ENCODE measurements at places on chromosomes 6 and 20.

- DNase-seq, result no peak
Observed at GRCh38 chr6:100230115-100230952, 234.4 kb downstream of the SIM1 start.

DNA sequence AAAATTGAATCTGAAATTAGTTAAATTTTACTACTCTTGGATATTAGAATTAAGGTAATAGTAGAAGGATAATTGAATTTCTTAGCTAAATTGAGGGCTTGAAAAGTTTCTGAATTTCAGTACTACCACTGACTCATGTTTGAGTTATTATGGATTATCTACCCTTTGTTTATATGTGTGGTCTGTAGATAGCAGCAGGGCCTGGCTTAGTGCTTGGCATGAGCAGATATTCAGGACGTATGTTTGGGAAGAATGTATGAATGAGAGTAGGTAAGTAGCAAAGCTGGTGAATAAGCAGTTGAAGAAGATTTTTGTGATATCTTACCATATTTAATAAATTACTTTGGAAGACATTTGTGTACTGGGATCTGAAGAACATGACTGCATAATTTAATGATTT lies 152.7 kb downstream of the MACROD2 start:
- no peak for DNase-seq

- no peak for DNase-seq
Observed at GRCh38 chr6:135537741-135538301, 40.3 kb upstream of the AHI1 start.

DNA sequence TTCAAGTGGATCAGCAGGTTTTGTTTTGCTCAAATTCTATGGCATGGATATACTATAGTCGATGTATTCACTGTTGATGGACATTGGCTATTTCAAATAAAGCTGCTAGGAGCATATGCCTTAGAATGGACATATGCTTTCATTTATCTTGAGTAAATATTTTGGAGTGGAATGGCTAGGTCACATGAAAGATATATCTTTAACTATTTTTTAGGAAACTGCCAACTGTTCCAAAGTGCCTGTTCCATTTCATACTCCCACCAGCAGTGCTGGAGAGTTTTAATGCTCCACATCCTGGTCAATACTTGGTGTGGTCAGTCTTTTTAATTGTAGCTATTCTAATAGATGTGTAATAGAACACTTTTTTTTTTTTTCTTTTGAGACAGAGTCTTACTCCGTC lies 81.1 kb upstream of the PIM1 start:
- no peak for DNase-seq

GRCh38 chr6:53790886-53791285 lies 3.9 kb upstream of the LRRC1 start:
- no peak for DNase-seq

DNA sequence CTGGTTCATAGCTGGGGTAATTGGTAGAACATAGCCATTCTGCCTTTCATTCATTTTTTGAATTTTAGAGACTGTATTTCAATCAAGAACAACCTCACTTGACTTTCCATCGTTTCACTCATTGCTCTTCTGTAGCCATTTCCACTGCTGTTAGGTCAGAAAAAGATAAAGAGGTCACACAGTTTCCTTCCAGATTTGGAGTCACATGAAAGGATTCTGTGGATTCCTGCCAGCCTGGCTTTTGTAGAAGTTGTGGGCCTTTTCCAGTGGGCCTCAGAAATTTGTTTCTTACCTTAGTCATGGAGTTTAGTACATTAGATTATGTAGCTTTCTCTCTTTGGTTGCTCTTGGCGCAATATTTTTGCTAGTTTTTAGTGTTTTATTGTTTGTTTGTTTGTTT lies 157.8 kb downstream of the SASH1 start:
- no peak for DNase-seq

GRCh38 chr20:32635764-32636163 lies 38.0 kb downstream of the C20orf203 start:
- DNase-seq, result no peak

GRCh38 chr6:169979873-169980432 lies 228.5 kb downstream of the ERMARD start:
- no peak for DNase-seq

DNA sequence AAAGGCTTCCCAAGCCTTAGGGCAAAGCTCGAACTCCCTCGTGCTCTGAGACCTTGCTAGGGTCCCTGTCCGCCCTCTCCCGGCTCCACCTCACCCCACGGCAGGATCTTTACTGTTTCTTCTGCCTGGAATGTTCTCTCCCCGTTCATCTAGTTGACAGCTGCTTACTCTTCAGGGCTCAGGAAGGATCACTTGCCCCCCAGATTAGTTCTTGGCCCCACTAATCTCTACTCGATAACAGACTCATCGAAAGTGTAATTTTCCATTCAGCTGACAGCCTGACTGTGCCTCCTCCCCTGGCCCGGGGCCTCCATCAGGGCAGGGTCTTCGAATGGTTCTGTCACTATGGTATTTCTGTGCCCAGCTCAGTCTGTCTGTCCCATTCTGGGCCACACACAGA lies 3.1 kb downstream of the MAP1LC3A start:
- DNase-seq, result no peak

DNA sequence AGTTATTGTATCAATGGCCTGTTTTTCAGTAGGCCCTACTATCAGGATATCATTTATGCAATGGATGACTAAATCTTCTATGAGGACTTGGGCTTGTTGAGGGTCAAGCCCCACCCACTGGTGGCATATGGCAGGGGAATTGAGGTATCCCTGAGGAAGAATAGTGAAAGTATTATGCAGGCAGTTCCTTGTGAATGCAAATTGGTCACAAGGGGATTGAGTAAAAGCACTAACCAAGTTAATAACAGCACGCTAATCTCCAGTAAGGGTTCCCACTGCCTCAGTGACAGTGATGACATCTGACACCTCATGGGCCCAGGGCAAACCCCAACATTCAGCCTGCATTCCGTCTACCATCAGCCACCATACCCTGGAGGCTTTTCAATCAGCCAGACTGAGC lies 14.9 kb downstream of the BPIFA1 start:
- DNase-seq, result no peak

GRCh38 chr20:51271931-51272330 lies 249.0 kb upstream of the KCNG1 start:
- DNase-seq, result no peak

GRCh38 chr6:14451594-14452374 lies 334.2 kb downstream of the CD83 start:
- no peak for DNase-seq

GRCh38 chr6:44869321-44869897 lies 458.7 kb upstream of the RUNX2 start:
- no peak for DNase-seq

DNA sequence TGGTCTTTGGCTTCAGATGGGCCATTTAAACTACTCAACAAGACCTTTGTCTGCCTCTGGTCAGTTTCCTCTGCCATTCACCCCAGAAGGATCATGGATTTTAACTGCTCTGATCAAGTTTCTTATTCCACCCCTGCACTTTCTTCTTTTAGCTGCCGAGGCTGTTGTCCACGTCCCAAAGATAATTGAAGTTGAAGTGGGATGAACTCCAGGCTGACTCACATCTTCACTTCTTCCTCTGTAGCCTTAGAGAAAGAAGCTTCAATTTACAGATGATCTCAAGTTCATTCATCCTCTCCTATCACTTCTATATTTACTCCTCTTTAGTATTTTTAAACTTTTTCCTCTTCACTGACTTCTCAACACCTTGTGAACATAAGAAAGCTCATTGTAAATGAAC lies 651.6 kb downstream of the UTRN start:
- DNase-seq, result no peak

- DNase-seq, result no peak
Observed at GRCh38 chr6:107198631-107199416, 83.5 kb upstream of the BEND3 start.

- DNase-seq, result no peak
Observed at GRCh38 chr6:116400328-116400727, 29.6 kb downstream of the DSE start.

GRCh38 chr6:71248306-71248765 lies 40.3 kb upstream of the OGFRL1 start:
- DNase-seq, result no peak

GRCh38 chr20:7667194-7667593 lies 273.1 kb downstream of the HAO1 start:
- no peak for DNase-seq

GRCh38 chr20:61979701-61980635 lies 85.7 kb downstream of the TAF4 start:
- DNase-seq, result no peak

DNA sequence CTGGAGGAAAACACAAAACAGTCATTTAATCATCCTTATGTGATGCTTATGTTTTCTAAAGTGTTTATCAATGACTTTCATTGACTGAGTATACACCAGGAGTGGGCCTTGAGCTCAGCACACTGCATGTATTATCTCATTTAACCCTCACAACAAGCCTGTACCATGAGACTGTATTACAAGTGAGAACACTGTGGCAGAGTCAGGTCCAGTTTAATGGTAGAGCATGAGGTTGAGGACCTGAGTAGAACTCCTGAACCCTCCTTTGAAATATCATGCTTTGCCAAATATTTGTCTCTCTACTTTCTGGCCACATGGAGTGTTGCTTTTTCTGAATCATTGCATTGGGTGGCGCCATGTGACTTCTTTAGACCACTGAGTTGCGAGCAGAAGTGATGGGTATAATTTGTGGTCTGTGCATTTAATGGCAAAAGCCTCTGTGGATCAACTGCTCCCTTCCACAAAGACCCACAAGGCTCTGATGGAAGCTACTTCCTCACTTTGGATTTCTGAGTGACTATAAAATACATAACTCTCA lies 65.0 kb upstream of the SIRPG start:
- no peak for DNase-seq

DNA sequence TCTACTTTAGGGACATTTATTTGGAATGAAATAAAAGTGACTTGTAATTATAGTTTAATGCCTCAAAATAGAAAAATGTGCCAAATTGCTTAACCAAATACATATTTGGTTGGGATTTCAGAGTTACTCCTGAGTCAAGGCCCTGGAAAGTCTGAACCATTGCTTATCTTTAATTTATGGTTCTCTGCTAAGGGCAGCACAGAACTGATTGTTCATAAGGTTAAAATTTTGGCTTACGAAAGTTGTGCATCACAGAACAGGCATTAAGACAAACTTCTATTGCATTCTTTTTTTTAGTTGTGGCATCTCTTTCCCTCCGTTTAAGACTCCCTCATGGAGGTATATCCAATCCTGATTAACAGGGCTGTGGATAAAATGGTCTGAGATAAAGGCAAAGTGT lies 92.2 kb upstream of the TENT5A start:
- no peak for DNase-seq

DNA sequence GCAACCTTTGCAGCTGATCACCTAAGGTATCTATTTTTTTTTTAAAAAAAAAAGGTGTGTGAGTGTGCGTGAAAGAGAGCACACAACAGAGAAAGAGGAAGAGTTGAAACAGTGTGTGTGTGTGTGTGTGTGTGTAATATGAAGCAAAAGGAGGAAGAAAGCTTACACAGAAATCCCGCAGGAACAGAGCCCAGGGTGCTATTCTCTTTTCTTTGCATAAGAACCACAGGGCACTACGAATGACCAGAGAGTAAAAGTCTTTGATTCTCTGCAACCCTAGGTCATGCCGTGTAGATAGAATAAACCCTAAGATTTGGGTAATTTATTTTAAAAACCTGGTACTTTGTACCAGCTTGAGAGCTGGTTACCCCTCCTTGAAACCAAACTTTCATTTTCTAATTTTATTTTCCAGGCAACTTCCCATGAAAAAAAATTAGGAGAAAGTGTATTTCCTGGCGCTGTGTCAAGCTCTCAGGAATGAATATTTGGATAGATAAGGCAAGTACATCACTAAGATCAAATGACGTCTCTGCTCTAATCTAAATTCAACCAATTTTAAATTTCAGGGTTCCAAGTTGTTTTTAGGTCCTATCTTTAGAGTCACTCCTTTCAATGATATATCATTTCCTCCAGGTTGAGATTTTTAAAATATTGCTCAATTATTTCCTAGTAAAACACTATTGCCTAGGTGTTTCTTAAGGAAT lies 47.9 kb upstream of the ID4 start:
- no peak for DNase-seq

GRCh38 chr20:53149890-53150205 lies 177.7 kb downstream of the TSHZ2 start:
- no peak for DNase-seq

- DNase-seq, result no peak
Observed at GRCh38 chr6:20661721-20662120, 127.5 kb downstream of the CDKAL1 start.

DNA sequence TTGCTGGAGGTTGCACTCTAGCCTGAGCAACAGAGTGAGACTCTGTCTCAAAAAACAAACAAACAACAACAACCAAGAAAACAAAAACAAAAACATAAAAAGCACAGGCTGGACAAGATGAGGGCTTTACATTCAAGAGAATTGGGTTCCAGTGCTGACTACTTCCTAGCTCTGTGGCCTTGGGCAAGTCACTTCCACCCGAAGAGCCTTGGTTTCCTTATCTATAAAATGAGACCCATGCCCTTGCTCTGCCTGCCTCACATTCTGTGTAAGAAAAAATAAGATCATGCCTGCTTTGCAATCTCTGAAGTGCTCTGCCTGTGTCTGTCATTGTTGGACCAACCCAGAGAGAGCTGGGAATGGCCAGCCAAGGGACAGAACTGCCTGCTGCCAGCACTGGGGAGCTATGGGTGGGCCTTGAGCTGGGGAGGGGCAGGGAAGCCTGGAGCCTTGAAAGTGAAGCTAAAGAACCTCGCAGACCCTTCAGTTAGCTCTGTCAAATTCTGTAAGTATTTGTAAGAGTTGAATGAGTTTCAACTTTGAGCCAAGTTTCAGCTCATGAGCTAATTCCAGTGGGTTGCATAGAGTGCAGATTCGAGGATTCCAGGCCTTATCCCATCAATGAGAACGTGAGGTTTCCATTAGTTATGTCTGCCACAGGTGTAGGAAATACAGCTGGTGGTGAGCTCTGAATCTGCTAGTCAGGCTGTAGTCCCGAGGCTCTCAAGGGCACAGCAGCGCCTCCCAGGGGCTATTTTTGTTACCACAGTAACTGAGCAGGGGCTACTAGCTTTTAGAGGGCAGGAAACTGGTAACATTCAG lies 93.2 kb downstream of the DLGAP4 start:
- DNase-seq, result no peak

DNA sequence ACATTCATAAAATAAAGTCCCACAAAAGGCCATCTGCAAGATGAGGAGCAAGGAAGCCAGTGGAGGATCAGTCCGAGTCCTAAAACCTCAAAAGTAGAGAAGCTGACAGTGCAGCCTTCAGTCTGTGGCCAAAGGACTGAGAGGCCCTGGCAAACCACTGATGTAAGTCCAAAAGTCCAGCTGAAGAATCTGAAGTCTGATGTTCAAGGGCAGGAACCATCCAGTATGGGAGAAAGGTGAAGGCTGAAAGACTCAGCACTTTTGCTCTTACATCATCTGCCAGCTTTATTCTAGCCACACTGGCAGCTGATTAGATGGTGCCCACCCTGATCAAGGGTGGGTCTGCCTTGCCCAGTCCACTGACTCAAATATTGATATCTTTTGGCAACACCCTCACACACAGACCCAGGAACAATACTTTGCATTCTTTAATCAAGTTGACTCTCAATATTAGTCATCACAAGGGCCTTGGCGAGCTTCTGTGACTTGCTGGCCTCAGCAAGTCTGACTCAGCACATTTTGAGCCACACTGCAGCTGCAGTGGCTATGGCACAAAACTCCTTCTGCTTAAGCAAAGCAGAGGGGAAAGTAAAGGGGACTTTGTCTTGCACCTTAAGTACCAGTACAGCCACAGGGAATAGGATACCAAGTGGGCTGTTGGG lies 1370.3 kb upstream of the CITED2 start:
- no peak for DNase-seq

Data from Right ventricle myocardium inferior (tissue), 1 donor.